Pancreas (tissue), 10 donors: ENCODE measurements at places on chromosomes 5 and 9. TPM values are rescaled to one million over a fixed set of nuclear protein-coding genes. Genes with fewer than 3 reads are reported as not detected.

DNA sequence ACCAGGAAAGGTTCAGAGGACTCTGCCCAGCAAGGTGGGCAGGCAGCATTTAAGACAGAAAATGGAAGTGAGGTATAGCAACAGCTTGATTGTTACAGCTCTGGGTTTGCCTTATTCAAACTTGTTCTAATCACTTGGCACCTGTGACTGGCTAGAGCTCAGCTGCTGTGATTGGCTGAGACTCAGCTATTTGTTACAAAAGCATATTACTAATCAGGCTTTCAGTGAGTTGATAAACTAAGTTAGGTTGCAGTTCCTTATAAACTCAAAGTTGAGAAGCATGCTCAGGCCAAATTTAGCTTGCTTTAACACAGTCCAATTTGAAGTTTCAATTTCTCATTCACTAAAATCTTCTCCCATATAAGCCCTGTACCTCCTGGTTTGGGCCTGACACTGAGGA, 56.3 kb downstream of the GDA start:
- no peak overlapping the region for H3K4me3 ChIP-seq
- no peaks in the 10 kb centered on the region for H3K36me3 ChIP-seq
- H3K27ac ChIP-seq = no peak overlapping the region

DNA sequence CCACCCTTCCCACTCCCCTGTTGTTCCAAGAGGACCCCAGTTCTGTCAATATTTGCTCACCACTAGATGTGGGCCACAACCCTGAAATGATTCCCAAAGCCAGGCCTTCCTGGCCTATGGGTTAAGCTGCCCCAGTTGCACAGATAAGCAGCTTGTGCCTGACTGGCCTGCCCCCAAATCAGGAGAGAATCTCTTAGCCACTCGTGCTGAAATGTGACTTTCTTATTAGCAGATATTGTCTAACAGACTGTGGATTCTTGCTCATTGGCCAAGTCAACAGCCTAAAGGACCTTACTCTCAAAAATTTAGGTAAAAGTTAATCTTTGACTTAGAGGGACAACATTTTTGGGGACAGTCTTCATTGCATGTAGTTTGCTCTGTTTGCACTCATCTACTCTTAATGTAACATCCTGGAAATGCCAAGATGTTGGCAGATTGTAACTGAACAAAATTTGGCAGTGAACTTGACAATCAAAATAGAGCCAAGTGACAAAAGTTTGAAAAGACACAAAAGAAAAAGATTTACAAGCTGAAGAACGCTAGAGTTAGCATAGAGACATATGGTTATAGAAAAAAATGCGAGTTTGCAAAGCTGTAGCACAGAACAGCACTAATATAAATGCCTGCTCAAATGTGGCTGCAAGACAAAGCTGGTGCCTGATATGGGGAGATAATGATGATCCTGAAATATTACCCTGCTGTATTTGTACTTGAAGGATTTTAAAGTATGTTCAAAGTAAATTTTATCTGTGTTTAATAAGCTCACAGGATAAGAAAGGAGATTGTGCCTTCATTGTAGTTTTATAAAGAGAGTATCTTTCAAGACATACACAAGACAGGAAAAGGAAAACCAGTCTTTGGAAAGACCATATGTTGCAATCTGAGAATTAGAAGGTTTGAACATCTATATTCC, 29.0 kb upstream of the FSD1L start:
- H3K36me3 ChIP-seq = no peaks in the 10 kb centered on the region
- no peak overlapping the region for H3K4me3 ChIP-seq
- no peaks in the 10 kb centered on the region for H3K27me3 ChIP-seq
- H3K4me1 ChIP-seq = no peaks in the 10 kb centered on the region
- H3K27ac ChIP-seq = no peak overlapping the region

DNA sequence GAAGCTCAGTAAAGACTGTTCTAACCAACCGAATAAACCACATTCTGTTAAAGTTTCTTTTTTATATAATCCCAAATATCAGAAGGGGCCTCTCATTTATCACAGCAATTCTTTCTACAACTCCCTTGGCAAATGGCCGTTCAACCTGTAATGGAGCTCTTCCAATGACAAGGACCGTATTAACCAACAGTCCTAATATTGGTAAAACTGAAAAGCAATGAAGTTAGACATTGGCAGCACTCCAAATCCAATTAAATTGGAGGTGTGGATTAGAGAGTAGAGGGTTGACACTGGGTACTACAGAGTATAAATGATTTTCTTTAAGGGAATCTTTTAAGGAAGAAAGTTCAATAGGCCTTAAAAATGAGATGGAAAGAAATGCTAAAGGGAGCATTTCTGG, 842 bp downstream of the TMED7 start:
- peak overlapping the region; percentile 85 for H3K4me3 ChIP-seq
- no peak for DNase-seq
- H3K4me1 ChIP-seq = peaks cover 29% of the 10 kb centered on the region
- no peaks in the 10 kb centered on the region for H3K27me3 ChIP-seq
- no peaks in the 10 kb centered on the region for H3K36me3 ChIP-seq

DNA sequence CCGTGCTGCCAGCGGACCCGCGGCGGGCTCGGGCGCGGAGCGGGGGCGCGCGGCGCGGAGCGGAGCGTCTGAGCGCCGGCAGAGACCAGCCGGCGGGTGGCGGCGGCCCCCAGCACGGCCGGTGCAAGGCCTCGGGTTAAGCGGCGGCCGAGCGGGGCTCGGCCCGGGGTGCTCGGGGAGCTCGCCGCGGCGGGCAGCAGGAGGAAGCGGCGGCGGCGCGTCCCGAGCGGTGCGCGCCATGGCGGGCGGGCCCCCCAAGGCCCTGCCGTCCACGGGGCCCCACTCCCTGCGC, 150 bp downstream of the SNX30 start:
- H3K4me1 ChIP-seq = no peaks in the 10 kb centered on the region
- no peaks in the 10 kb centered on the region for H3K36me3 ChIP-seq
- peak overlapping the region; percentile 73 for H3K27ac ChIP-seq
- DNase-seq = no peak

GRCh38 chr5:160423099-160423498, 1.4 kb downstream of the PTTG1 start:
- no peaks in the 10 kb centered on the region for H3K27me3 ChIP-seq
- no peak for DNase-seq
- no peak overlapping the region for H3K27ac ChIP-seq
- no peak overlapping the region for H3K4me3 ChIP-seq
- no peaks in the 10 kb centered on the region for H3K36me3 ChIP-seq

- no peaks in the 10 kb centered on the region for H3K36me3 ChIP-seq
- no peaks in the 10 kb centered on the region for H3K4me1 ChIP-seq
- DNase-seq = no peak
- no peaks in the 10 kb centered on the region for H3K27me3 ChIP-seq
- H3K4me3 ChIP-seq = no peak overlapping the region
Measured at GRCh38 chr5:102905056-102905455, 150.0 kb downstream of the PAM start.

DNA sequence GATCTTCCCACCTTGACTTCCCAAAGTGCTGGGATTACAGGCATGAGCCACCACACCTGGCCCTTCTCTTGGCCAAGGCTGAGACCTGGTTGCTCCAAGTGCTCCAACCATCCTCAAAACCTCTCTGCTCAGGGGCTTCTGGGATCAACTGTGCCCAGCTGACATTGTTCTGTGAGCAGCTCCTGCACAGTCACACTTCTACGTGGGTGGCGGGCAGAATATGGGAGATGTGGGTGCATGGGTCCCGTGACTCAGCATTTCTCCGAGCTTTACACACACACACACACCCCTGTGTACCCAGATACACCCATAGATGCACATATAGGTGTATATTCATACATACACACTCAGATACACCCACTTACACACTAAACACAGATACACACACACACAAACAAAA, 10.5 kb upstream of the MYORG start:
- H3K27me3 ChIP-seq = no peaks in the 10 kb centered on the region
- no peaks in the 10 kb centered on the region for H3K4me1 ChIP-seq
- DNase-seq = no peak

DNA sequence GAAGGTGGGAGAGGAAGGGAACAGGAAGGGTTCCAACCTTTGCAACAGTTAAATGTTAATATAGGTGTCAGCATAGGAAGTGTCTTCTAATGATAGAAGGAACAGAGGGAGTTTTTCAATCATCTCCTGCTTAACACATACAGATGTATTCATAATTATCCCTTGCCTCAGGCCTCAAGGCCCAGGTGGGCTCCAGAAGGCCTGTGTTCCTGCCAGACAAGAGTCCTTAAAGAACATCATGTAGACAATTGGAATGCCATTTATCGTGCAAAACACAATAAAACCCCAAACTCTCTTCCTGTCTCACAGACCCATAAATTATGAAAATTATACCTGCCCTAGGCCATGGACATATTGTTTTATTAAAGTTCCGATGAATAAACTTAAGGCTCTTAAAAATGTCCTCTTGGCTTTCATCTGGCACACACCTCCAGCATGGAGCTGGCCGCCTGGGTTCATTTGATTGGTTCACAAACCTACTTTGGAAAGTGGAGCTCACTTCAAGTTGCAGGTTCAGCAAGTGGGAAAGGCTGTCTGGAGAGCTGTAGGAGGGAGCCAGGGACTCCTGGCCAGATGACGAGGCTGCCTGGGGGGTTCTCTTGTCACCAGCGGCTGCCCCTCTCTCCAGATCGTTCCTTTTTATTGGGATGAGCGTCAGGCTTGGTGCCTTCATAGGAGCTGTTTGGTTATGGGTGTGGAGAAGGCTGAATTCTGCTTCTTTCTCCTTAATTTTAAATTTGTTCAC, 17.5 kb downstream of the SPRY4 start:
- no peaks in the 10 kb centered on the region for H3K27me3 ChIP-seq
- no peak overlapping the region for H3K27ac ChIP-seq
- no peak overlapping the region for H3K4me3 ChIP-seq
- H3K4me1 ChIP-seq = no peaks in the 10 kb centered on the region
- DNase-seq = no peak

- H3K4me3 ChIP-seq = no peak overlapping the region
- H3K4me1 ChIP-seq = no peaks in the 10 kb centered on the region
- no peak for DNase-seq
- H3K36me3 ChIP-seq = no peaks in the 10 kb centered on the region
- H3K27me3 ChIP-seq = no peaks in the 10 kb centered on the region
Measured at GRCh38 chr5:103280967-103281366, 22.4 kb downstream of the MACIR start.

- H3K36me3 ChIP-seq = no peaks in the 10 kb centered on the region
- H3K4me3 ChIP-seq = no peak overlapping the region
- H3K4me1 ChIP-seq = no peaks in the 10 kb centered on the region
- H3K27me3 ChIP-seq = no peaks in the 10 kb centered on the region
- no peak overlapping the region for H3K27ac ChIP-seq
- DNase-seq = no peak
Measured at GRCh38 chr5:67245259-67245846, 48.8 kb upstream of the CD180 start.

DNA sequence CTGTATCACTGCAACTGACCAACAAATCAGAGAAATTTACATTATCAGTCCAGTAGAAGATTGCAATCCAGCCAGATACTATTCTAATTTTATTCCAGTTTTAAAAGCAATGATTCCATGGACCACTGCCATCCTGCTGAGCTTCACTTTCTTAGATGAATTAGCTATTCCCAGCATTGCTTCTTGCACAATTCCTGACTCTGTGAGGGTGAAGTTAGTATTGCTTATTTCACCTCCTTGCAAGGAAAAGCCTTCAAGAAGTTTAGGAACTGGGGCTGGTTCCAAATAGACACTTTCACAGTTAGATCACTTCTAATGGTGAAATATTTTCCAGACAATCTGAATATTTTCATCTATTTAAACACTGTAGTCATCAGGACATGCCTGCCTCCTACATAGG, 338.6 kb upstream of the TNC start:
- H3K27me3 ChIP-seq = no peaks in the 10 kb centered on the region

DNA sequence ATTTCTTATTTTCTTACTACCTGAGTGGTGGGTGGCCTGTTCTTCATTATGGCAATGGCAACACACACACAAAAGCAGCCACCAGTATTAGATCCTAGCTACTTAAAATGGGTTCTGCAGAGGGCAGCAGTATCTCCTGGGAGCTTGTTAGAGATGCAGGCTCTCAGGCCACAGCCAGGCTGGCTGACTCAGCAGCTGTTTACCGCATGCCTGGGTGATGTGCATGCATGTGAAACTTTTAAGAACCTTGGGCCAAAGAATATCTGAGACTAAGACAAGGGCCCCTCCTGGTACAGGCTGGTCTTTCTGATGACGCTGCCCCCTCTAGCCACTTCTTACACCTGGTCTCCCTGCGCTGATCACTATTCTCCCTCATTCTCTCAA, 399.0 kb downstream of the MED10 start:
- no peak overlapping the region for H3K4me3 ChIP-seq
- H3K36me3 ChIP-seq = no peaks in the 10 kb centered on the region
- H3K27me3 ChIP-seq = no peaks in the 10 kb centered on the region
- DNase-seq = no peak

DNA sequence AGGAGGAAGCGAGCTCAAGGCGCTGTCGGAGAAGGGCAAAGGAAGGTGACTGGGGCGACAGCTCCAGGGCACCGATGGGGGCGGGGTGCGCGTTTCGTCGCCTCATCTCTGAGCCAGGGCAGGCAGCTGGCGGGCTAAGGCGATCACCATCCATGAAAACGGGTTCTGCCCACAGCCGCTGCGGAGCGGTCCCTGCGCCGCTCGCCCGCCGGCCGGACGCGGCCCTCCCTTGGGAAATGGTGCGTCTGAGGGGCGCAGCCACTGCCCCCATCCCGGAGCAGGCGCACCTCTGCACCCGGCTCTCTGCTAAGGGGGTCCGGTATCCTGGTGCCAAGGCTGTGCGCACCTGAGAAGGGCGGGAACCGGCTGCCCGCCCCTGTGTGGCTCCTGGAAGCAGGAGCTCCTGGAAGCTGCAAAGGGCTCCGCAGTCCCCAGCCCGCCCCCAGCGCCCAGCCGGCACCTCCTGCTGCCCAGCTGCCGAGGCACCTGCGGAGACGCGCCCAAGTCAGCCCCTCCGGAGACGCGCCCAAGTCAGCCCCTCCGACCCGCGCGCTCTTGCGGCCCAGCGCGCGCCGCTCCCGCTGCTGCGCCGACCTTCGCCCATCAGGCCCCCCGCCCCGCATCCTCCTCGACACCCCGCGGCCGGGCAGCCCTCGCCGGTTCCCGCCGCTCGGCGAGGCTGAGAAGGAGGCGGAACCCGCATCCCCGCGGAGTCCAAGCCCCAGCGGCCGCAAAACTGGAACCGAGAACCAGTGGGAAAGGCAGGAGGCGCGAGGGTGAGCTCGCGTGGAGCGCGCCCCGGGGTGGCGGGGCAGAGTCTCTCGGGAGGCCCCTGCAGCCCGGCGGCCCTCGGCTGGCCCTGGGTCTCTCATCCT, 757 bp downstream of the ANKRD34B start:
- H3K4me1 ChIP-seq = peaks cover 8% of the 10 kb centered on the region
- no peak overlapping the region for H3K4me3 ChIP-seq
- H3K27ac ChIP-seq = no peak overlapping the region
- no peak for DNase-seq

The GRAMD2B gene
- 6.7 TPM for total RNA-seq

The CDKN2A gene
- total RNA-seq = 1.6 TPM

The GPR151 gene
- not detected for total RNA-seq

The PCDHGB7 gene
- 3.3 TPM for total RNA-seq

The PCDHB16 gene
- total RNA-seq = 2.2 TPM

The INSL6 gene
- total RNA-seq = not detected

The AMBP gene
- total RNA-seq = 103 TPM

The CDH18 gene
- total RNA-seq = 0.20 TPM

The DND1 gene
- 1.0 TPM for total RNA-seq
